ENCODE measurements at places on chromosomes 7 and 10.

DNA sequence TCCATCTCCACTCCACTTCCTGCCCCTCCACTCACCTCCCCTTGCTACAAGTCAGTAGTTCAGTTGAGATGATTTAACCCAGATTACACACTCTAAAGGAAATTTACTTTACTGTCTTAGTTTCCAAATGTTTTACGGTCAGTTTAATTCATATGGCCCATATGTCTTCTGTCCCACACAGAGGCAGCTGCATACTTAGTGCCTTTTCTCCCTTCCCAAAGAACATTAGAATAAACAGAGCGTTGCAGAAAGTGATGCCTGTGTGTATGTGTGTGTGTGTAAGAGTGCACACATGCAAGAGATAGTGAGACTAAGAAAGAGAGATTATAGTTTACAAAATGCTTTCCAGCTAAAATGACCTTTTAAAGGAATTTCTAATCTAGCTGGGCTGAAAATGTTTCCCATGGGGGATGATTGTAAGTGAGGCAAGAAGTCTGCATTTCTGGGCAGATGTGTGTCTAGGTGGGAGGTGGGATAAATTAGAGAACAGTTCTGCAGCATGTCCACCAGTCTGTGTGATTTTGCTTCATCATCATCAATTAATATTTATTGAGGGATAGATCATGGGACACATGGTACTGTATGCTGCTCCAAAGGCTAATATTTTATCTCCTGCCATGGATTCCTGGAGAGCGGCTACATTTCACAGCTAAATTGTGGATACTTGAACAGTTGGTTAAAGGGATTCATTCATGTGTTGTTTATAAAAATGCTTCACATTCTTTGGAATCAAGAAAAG, 81.5 kb downstream of the NXPH1 start:
- no peak for DNase-seq

DNA sequence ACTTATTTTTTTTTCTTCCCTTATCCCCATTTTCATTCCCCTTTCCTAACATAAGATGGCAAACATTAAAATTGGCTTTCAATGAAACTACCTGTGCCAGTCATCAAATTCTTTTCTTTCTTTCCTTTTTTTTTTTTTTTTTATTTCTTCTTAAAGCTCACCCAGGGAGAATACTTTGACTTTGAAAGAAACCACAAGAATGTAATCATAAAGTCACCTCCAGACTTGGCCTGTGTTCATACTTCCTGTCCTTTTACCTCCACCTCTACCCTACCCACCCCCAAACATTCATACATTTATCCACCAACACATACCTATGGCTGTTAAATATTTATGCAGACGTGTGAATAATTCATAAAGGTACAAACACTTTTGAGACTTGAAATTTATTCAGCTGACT, 254.6 kb downstream of the SLC25A13 start:
- DNase-seq = no peak

- DNase-seq = peak; percentile 87
Observed at GRCh38 chr7:117034851-117035464, 81.7 kb downstream of the ST7 start.

- no peak for DNase-seq
Observed at GRCh38 chr7:149873970-149874643, 338 bp downstream of the ATP6V0E2 start.

- DNase-seq = no peak
Observed at GRCh38 chr10:31660300-31660699, 268.3 kb downstream of the ARHGAP12 start.

- no peak for DNase-seq
Observed at GRCh38 chr10:27464993-27465392, 39.1 kb upstream of the RAB18 start.

DNA sequence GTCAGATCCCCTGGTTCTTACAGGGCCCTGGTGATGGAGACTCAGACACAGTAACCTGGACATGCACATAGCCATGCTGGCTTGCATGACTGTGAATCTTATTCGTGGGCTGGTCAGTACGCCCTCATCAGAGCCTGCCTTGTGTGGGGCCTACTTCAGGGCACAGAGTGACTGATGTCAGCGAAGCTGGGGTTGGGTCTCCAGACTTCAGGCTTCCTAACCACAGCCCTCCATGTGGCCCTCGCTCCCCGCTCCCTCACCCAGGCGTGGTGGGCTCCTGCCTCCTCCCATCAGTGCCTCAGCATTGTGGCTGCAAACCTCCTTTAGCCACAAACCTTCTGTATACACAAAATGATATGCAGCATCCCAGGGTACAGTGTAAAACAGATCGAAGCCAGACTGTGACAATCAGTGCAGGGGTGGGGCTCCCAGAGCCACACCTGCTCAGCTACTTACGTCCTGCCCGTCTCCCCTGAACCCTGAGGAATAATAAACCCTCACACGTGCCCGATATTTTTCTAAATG, 7.1 kb upstream of the C10orf105 start:
- DNase-seq = no peak

- DNase-seq = no peak
Observed at GRCh38 chr10:117720931-117721835, 178.6 kb downstream of the EMX2 start.

DNA sequence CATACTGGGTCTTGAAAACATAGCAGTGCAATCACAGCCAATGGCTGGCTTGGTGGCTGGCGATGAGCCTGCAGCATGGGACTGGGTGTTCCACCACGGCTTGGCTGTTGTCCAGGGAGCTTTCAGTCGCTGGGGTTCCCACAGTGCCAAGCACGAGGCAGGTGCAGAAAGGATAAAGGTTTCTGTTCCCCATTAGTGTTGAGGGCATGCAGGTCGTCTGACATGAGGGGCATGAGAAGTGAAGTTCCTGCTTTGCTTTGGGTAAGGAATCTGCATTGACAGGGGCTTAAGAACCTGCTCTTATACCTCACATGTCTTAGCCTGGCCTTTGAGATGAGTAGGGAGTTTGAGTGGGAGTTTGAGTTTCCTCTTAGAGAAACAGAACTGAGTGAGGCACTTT, 9.0 kb upstream of the CFTR start:
- DNase-seq = no peak

All from dermis blood vessel endothelial cell (primary cell).